ENCODE measurements at places on chromosomes 1 and 21.

- no peak for DNase-seq
Observed at GRCh38 chr1:99374109-99374508, 109.8 kb downstream of the PLPPR4 start.

DNA sequence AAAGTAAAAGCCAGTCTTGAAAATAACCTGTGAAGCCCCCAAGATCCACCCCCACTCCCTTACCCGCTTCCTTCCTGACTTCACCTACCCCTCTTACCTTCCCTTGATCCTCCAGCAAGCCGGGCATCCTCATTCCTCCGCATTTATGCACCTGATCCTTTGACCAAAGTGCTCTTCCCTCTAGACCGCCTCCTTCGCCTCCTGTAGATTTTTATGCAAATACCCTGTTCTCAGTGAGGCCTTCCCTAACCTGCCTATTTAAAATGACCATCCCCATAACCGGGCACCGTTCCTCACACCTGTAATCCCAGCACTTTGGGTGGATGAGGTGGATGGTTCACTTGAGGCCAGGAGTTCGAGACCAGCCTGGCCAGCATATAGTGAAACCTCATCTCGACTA, 1.1 kb upstream of the NENF start:
- DNase-seq: no peak

DNA sequence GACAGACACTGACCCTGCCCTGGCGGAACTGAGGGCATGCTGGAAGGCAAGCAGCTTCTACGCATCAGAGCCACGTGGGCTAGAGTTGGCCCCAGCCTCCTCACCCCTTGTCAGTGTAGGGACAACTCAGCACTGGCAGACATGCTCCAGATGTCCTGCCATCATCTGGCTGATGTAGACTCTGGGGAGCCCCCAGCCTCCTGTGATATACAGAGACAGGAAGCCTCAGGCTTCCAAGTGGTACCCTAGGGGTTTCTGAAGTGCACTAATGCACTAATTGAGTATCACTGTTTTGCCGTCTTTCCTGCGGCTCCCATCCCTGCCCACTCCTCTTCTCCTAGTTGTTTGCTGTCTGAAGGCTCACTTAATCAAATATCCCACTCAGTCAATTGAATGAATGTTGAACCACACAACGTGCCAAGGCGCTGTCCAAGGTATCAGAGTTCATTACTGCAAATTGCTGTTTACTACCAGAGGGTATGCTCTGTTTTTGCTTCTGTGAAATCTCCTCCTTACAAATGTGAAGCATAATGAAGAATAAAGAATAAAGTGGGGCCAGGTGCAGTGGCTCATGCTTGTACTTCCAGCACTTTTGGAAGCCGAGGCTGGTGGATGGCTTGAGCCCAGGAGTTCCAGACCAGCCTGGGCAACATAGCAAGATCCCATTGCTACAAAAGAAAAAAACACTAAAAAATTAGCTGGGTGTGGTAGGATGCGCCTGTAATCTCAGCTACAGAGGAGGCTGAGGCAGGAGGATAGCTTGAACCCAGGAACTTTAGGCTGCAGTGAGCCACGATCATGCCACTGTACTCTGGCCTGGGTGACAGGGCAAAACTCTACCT, 76.4 kb upstream of the ZBTB18 start:
- no peak for DNase-seq

GRCh38 chr1:25746299-25747045, 53.5 kb upstream of the SELENON start:
- no peak for DNase-seq

GRCh38 chr21:45064091-45064490, 10.3 kb upstream of the ADARB1 start:
- DNase-seq: no peak

DNA sequence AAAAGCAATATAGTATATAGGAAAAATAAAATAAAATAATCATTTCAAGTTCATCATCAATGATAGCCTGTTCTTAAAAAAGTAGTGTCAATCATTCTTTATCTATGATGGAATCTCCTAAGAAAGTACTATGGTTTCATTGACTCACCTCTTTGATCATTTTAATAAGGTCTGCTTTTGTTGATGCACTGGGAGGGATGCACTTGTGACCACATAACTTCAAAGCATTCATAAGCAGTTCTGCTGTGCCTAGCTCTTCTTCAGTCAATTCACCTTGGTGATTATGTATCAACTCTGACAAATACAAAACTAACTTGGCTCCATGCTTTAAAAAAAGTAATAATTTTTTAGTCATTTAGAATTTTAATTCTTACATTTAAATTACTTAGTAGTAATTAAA, 84.8 kb upstream of the GNG4 start:
- no peak for DNase-seq

DNA sequence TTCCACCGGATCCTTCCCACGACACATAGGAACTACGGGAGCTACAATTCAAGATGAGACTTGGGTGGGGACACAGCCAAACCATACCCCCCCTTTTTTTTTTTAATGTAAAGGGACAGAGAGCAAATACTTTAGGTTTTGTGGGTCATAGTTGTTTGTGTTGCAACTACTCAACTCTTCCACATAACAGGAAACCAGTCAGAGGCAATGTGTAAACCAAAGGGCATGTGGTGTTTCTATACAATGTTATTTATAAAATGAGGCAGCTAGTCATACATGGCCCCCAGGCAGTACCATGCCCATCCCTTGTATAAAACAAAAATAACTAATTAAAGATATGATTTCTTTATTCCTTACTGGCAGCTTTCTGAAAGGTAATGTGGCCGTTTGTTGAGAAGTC, 845.4 kb upstream of the ADAMTS5 start:
- DNase-seq: no peak

DNA sequence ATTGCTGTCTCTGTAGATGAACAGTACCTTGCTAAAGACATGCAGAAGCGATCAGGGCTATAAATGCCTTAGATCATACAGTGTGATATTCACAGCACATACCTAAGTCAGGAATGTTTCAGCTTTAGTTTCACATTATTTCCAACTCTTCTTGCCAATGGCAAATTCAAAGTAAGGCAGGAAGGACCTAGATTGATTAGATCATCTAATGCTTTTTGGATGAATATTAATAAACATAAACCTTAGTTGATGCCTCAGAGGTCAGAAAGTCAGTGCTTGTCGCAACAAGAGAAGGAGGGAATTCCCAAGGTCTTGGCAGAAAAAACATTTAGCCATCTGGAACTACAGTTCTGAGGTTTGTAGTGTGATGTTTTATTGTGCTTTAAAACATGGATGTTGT, 122.3 kb downstream of the TNFSF18 start:
- no peak for DNase-seq

DNA sequence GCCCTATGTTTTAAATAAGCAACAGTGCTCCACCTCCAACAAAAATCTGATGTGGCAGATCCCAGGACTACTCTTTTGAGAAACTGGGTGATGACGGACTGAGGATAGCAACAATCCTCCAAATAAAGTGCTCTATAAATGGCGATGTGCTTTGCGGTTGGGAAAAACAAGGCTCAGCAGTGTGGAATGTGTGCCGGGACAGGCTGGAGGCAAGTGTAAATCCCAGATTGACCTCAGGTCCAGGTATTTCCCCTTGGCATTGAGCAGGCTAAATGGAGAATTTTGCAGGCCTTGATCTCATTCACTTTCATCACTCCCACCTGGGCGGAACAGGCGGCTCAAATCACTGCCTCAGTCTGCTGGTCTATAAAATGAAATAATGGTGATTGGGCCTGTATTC, 35.1 kb downstream of the LRRC42 start:
- no peak for DNase-seq
